ENCODE measurements at places on chromosomes 6 and 20.

DNA sequence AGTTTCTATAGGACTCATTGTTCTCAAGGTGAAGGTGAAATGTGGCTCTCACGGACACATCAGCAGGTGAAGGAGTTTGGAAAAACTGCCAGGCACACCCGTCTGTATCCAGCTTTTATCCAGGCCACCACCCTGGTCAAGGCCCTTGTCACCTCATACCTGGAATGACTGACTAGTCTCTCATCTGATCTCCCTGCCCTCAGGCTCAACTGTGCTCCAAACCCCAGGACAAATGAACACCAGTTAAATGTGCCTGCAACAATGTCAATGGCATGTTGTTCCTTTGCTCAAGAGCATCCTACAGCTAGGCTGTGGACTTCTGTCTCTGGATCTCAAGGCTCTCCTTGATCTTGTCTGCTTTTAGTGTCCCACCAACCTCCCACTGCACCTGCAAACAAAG is 47.6 kb upstream of the DSP start:
- no peak for DNase-seq

- DNase-seq, result no peak
Measured at GRCh38 chr6:9503111-9503761, 911.6 kb downstream of the TFAP2A start.

- DNase-seq, result no peak
Measured at GRCh38 chr6:25794784-25795183, 37.1 kb downstream of the SLC17A1 start.

DNA sequence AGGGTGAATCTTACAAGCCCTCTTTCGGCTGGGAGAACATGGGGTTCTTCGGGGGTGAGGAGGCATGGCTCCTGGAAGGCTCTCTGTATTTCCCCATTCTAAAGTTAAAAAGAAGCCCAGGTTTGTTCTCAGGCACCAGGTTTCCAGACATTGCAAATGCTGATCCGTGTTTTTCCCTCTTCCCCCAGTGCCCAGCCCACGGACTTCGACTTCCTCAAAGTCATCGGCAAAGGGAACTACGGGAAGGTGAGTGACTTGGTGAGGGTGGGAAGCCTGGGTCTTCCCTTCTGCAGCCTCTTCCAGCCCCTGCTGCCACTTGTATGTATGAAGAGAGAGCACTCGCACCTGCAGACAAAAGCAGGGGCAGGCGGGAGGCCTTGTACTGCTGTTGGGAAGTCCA is 8.7 kb downstream of the SGK2 start:
- no peak for DNase-seq

GRCh38 chr20:13953227-13953626 is 37.2 kb downstream of the SEL1L2 start:
- DNase-seq, result no peak

GRCh38 chr6:34246563-34247391 is 2.0 kb downstream of the SMIM29 start:
- peak; percentile 19 for DNase-seq

- no peak for DNase-seq
Measured at GRCh38 chr6:16973545-16974386, 128.1 kb upstream of the STMND1 start.

DNA sequence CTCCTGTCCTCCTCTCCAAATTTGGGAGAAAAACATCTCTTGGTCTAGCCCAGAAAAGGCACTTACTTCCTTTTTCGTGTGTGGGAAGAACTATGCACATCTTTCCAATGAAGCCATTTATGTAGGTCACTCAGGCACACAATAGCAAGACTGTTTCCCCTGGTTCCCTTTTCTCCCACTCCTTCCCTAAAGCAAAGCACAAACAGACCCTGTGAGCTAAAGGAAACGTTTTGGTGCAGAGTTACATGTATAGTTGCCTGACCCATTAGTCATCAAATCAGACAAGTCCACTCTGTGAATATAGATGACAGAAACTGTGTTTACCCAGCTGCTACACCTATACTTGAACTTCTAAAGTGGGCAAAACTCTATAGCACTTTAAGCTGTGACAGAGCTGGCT is 474.6 kb downstream of the COL12A1 start:
- no peak for DNase-seq

DNA sequence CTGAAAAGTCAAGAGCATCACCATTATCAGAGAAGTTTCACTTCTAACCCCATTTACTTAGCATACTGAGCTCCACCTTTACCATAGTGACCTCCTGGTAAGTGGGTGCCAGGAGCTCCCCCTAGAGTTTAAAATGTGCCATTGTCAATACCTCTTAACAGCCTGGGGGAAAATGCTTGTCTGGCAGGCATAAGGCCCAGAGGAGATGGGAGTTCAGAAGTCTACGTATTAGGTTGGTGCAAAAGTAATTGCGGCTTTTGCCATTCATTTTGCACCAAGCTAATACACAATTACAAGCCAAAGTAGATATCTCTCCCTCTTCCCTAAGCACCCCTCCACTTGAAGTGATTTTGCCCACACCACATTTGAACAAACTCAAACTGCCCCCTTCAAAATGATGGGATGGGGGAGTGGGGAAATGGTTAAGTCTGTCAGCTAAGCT is 919.0 kb downstream of the KIF16B start:
- peak; percentile 47 for DNase-seq

DNA sequence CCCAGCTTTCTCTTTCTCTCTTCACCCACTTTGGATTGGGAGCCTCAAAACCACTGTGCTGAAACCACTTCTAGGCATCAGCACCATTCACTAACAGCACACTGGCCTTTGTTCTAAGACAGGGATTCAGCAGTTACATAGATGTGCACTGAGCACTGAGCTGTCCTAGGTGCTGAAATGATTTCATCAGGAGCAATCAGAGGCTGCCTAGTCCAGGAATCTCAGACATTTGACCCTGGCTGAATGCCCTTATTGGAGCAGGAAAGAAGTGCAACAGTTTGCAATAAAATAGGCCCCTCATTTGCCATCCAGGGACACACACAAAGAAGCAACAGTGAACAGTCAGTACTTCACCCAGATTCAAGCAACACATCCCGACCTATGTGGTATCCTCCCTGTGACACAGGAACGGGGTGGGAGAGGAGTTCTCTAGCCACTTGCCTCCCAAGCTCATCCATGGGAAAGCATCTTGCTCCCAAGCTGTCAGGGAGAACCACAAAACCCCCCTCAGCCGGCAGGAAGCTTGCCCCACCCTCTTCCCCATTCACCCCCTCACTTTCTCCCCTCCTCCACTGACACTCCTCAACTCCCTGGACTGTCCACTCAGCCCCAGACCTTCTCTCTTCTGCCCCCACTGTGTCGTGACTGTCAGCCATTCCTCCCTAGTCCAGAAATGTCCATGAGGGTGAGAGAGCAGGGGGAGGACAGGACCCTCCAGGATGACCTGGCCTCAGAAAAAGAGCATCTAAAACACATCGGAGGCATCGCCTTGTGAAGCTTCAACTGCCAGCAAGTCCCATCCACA is 304.4 kb downstream of the PREX1 start:
- DNase-seq, result peak; percentile 50

DNA sequence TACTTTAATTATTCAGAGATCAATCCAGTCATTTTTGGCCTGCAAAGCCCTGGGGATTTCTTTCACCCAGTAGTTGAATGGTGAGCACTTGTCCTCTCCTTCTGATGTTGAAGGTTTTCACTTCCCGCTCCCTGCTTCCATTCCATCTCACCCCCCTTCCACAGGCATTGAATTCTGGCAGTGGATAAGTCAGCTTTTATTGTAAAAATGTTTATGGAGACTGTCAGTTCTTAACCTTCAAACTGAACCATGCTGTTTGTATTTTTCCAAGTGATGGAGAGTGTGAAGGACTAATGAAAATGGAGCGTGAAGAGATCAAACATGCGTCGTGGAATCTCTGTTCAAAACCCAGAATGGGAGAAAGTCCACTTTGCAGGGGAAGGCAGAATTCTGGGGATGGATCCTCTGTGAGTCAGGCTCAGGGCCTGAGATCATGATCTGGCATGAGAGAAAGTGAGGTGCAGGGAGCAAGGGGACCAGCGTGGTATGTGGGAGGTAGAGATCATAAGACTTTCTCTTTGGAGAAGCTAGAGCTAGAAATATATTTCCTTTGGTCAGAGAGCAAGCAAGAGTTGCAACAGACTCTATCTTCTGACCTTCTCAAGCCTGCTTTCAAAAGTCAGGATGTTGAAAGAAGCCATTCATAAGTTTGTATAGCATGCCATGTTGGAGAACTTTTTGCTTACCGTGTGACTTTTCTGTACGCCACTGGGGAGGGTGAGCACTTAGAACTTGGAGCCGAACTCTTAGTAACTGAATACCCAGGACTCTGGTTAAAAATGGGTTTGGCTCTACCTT is 30.2 kb downstream of the ISM1 start:
- DNase-seq, result no peak

- DNase-seq, result no peak
Measured at GRCh38 chr6:33875696-33876095, 71.9 kb upstream of the MLN start.

DNA sequence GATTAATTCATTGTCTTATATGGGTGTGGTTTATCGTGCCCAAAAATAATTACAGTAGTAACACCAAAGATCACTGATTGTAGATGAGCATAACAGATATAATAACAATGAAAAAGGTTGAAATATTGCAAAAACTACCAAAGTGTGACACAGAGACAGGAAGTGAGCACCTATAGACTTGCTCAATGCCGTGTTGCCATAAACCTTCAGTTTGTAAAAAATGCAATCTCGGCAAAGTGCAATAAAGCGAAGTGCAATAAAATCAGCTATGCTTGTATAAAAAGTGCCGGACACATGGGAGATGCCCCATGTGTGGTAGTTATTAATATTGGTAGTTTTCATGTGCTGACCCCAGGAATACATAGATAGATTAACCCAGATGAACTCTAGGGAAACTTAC is 192.6 kb downstream of the NRN1 start:
- no peak for DNase-seq

- no peak for DNase-seq
Measured at GRCh38 chr20:34654207-34654744, 22.6 kb downstream of the PIGU start.

GRCh38 chr20:2350606-2351005 is 30.1 kb upstream of the TGM6 start:
- no peak for DNase-seq

DNA sequence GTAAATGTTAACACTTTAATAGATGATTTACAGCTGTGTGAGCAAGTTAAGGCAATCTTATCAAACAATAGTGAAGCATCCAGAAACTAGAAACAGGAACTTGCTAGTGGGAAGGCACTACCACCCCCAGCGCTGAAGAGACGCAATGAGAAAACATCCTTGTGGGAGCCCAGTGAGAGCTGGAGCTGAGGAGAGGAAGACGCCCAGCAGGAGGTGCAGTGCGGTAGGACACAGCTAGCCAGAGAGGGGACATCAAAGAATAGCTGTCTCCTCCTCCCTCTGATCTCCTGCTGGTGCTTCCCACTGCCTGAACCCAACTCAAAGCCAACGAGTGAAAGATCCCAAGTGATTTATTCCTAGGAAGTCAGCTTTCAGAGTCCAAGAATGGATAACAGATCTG is 140.3 kb downstream of the COL12A1 start:
- no peak for DNase-seq

- no peak for DNase-seq
Measured at GRCh38 chr6:166165558-166166313, 1.9 kb downstream of the TBXT start.

DNA sequence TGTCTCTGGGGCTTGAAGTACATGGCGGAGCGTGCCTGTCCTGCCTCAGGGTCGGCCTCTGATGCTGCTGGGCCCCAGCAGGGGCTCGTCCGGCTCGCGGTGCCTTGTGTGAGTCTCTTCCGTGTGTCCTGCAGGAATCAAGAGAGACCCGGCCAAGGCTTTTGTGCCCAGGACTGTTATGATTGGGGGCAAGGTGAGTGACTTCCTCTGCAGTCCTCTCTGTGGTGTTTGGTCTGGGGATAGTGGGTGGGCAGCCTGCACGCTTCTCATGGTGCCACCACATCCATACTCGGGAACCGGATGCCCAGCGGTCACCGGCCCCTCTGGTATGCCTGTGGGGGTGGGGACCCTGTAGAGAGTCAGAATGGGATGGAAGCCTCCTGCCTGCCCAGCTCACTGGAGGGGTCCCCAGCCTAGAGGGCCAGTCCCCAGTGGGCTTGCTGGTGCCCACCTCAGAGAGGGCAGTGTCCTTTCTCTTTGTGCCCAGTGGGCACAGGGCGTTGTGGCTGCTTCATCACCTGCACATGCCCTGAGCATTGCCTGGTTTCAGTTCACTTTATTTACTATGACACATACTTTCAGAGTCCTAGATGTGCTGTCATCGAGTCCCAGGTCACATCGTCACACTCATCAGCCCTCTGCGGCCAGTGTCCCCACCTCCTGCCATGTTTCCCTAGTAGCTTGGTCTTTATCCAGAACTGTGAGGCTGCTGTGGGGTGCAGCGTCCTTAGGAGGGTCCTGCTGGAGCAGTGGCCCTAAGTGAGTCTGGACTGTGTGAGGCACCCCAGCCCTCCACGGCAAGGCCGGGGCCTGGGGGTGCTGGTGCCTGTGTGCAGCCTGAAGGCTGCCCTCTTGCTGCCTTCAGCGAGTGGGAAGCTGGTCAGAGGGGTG is 40.7 kb downstream of the PYGB start:
- no peak for DNase-seq

- DNase-seq, result no peak
Measured at GRCh38 chr6:7324520-7324919, 11.5 kb upstream of the SSR1 start.

DNA sequence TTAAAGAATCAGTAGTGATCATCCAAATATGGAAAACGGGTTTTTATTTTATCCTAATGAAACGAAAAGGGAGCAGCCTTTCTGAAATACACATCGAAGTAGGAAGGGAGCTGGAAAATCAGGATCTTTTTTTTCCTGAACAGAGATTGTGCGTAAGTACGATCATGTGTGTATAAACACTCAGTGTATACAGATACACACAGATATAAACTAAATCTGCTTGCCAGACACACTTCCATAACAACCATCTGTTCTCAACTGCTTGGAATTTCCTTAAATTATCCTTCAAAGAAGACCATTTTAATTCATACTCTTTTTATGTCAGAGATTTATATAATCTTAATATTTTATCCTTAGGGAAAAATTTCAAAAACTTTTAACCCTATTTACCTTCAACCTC is 110.7 kb downstream of the CHD6 start:
- DNase-seq, result no peak

DNA sequence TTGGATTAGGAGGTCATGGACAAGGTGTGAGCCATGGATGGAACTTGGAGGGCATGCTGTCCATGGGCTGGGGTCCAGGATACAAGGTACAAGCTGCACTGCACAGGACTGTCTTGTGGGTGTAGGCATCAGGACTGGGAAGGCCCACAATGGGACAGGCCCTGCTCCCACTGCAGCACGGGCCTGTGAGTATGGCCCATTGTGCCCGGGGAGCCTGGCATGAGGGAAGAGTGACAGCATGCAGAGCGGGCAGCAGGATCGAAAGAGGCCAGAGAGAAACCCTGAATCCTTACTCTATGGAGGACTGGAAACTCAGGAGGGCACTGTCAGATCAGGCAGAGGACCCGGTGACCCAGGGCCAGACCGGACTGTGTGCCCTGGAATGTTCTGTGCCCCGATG is 211.3 kb downstream of the PREX1 start:
- no peak for DNase-seq

- no peak for DNase-seq
Measured at GRCh38 chr20:32333181-32333987, 24.7 kb upstream of the ASXL1 start.

GRCh38 chr6:121971931-121972335 is 427.5 kb upstream of the HSF2 start:
- peak; percentile 6 for DNase-seq

Data from AG08396 (cell line).